Lung (tissue), 17 donors: ENCODE measurements at places on chromosomes 7 and 10.

DNA sequence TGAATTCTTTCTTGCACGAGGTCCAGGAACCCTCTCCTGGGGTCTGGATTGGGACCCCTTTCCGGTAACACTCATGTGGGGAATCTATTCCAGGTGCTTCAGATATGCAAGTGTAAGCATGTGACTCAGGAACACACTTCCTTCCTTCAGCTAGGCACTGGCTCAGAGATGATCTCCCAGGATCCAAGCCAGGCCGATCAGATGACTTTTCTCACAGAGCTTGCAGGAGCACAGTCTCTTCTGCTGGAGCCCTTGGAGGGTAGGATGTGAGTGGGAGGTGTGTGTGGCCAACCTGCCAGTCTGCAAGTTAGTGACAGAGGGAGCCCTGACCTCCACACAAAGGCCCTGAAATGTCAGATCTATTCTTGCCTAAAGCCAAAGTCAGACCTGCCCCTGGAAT lies 108.3 kb downstream of the CPXM2 start:
- no peak for DNase-seq

- DNase-seq = no peak
Observed at GRCh38 chr7:90752051-90752450, 155.9 kb downstream of the CDK14 start.

GRCh38 chr10:1070919-1071318 lies 14.7 kb downstream of the WDR37 start:
- DNase-seq = no peak

- peak; percentile 39 for DNase-seq
Observed at GRCh38 chr10:75407224-75407712, 5.7 kb upstream of the ZNF503 start.

DNA sequence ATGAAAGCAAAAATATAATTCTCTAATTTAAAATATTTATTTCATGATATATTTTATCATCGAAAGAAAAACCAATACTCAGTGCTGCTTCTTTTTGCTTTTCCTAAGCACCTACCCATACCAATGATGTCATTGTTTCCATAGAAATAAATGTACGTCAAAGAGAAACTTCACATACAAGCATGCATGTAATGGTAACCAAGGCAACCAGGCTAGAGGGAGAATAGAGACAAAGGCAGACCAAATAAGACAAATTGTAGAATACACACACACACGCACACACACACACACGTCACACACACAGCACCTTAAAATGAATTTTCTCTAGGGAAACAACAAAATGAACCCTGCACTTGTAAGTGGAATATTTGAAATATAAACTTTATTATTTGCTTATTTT lies 75.5 kb downstream of the MACC1 start:
- DNase-seq = peak; percentile 57

DNA sequence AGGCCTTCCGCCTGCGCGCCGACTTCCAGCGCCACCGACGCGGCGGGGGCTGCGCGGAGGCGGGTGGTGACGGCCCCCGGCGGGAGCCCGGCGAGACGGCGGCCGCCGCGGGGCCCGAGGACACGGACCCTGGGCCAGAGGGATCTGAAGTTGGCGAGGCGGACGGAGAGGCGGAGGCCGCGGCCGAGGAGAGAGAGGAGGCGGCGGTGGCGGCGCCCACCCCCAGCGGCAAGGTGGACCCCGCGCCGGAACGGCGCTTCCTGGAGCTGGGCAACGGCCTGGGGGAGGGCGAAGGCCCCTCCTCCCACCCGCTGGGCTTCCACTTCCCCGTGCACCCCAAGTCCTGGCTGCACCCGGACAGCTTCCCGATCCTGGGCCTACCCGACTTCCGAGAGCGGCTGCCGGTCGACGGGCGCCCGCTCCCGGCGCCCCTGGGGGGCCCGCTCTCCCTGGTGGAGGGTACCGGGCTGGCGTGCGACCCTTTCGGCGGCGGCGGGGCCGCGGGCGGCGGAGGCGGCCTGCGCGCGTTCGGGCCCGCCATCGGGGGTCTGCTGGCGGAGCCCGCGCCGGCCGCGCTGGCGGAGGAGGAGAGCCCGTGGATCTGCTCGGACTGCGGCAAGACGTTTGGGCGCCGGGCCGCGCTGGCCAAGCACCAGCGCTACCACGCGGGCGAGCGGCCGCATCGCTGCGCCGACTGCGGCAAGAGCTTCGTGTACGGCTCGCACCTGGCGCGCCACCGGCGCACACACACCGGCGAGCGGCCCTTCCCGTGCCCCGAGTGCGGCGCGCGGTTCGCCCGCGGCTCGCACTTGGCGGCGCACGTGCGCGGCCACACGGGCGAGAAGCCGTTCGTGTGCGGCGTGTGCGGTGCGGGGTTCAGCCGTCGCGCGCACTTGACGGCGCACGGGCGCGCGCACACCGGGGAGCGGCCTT lies 16.2 kb downstream of the ZNF316 start:
- no peak for DNase-seq

DNA sequence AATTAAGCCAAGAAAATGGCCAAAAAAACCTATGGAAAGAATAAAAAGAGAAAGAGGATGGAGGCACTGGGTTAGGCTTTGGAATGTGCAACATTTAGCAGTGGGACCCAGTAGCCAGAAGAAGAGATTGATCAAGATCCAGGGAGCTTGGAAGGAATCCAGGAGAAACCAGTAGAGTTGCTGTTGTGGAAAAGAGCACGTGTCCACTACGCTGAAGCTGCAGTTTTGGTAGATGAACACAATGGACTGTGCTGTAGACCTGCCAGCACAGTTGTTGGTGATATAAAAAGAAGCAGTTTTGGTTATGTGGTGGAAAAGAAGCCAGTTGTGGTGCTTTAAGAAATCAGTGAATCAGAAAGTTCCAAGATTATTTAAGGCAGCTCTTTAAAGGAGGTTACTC lies 802.2 kb upstream of the POM121L12 start:
- DNase-seq = no peak

DNA sequence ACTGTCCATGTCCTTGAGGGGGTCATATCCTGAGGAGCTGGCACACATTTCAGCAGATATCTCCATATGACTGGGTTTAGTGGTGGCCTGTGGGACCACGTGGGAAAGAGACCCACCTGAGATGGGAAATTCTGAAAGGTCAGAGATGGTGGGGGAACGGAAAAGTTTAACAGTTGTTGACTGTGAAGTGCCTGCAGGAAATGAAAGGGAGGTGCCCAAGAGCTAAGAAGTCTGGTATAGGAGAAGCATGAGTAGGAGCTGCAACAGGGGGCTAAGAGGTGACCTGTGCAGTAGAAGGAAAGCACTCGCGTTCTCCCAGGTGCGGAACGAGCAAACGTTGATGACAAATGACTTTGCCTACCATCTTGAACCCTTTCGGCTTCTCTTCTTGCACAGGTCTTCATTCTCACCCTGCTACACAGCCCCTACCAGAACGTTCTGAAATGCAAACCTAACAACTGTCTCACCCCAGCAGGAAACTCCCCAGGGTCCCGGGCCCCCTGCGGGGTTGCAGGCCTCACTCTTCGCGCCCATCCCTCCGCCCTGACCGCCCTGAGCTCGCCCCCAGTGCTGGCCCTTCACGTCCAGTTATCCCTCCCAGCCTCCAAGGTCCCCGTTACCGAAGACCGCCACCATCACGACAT lies 9.8 kb upstream of the FXYD4 start:
- no peak for DNase-seq

DNA sequence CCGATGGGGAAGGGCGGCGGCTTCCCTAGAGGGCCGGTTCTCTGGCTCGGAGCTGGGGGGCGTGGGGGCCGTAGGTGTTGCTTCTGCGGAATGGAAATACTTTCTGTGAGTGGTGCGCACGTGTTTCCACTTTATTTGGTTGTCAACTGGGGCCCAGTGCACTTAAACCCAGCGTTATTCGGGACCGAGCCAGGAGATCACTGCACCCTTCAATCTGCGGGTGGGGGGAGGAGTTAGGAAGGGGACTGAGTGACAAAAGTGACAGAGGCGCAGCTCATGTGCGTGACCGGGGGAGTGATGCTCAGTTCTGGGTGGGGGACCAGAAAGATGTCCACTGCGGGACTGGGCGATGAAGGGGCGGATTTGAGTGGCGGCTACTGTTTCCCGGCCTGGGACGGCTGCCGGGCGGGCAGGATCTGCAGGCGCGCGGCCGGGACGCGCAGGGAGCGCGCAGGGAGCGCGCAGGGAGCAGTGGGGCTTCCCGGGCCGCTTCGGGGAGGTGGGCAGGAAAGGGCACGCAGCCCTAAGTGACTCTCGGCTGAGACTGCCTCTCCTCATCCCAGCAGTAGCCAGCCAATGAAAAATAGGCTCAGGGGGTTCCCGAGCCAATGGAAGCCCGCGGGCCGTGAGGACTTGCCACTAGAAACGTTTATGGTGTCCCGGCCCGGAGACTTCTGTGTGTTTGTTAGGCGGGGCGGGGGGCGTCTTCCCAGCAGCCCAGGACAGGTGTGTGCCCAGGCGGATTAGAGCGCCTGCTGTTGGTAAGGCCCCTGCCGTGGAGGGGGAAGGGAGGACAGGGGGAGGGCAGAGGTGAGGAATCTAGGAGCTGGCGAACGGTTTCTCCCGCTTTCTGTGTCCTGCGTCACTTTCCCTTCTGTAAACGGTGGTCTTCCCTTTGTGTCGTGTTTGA lies 54.3 kb upstream of the KDM7A start:
- DNase-seq = peak; percentile 58

DNA sequence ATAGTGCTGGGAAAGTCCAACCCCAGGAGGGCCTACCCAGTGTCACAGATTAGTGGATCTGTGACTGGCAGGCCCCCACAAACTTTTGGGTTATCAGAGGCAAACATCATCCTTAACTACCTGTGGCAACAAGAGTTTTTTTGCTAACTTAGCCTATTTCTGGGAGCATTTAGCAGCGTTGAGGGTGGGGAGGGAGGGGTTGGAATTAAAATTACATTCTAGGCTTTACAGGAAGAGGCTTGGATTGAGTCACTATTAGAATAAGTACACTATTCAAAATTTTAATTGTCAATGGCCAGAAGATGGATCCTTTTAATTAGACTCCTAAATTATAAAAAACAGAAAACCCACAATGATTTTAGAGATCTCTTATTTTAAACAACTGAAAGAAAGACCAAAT lies 267.9 kb upstream of the NPSR1 start:
- no peak for DNase-seq

DNA sequence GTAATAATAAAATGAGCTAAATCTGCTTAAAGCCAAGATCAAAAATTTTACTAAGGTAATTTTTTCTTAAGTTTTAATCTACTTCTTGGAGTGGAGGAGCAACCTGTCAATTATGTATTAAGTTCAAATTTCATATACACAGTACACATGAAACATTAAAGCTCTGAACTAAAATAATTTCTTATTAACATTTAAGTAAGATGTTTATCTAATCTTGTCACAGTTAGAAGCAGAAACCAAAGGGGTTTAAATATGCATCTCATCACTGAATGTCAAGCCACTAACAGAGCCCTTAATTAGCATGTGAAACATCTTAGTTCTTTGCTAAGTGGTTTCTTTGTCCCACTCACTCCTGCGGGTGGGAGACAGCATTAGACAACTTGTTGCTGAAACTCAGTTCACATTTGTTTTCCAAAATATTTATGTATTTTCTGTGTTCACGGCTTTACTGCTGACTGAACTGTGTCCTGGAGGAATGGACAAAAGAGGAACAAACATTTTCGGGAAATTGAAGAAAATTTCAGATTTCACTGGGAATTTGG lies 130.9 kb upstream of the MBL2 start:
- DNase-seq = no peak

DNA sequence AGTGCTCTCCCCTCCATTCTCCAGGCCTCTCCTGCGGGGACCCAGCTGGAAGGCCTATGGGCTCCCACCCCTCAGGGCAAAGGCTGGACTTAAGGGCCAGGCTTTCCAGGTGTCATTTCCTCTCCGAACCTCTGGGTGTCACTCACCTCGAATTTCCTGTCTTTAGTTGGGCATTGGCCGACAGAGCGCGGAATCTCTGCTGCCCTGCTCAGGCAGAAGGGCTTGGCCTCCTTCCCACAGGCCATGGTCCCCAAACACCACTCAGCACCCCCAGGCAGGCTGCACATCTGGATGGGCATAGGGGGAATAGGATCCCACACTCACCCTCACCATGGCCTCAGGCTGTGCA lies 212.9 kb downstream of the CCSER2 start:
- DNase-seq = no peak

GRCh38 chr7:132441935-132442334 lies 134.3 kb downstream of the PLXNA4 start:
- DNase-seq = no peak

DNA sequence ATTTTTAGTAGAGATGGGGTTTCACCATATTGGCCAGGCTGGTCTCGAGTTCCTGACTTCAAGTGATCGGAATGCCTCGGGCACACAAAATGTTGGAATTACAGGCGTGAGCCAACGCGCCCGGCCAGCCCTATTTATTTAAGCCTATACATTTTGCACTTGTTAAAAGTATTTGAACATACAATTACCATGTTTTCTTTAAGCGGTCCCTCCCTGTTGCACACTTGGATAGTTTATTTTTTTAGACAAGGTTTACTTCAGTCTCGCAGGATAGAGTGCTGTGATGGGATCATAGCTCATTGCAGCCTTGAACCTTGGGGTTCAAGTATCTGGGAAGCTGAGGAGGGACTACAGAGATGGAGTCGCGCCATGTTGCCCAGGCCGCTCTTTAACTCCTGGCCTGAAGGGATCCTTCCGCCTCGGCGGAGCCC lies 35.7 kb upstream of the SRRM3 start:
- DNase-seq = no peak

GRCh38 chr7:156764016-156764669 lies 123.6 kb downstream of the RNF32 start:
- DNase-seq = peak; percentile 84

GRCh38 chr10:132506711-132507408 lies 30.7 kb upstream of the INPP5A start:
- DNase-seq = peak; percentile 40

GRCh38 chr10:103479135-103479534 lies at the start of gene CALHM3:
CALHM3 (minus strand) TSS chr10:103479240; CDS start chr10:103479032, 208 bp downstream.
- no peak for DNase-seq

DNA sequence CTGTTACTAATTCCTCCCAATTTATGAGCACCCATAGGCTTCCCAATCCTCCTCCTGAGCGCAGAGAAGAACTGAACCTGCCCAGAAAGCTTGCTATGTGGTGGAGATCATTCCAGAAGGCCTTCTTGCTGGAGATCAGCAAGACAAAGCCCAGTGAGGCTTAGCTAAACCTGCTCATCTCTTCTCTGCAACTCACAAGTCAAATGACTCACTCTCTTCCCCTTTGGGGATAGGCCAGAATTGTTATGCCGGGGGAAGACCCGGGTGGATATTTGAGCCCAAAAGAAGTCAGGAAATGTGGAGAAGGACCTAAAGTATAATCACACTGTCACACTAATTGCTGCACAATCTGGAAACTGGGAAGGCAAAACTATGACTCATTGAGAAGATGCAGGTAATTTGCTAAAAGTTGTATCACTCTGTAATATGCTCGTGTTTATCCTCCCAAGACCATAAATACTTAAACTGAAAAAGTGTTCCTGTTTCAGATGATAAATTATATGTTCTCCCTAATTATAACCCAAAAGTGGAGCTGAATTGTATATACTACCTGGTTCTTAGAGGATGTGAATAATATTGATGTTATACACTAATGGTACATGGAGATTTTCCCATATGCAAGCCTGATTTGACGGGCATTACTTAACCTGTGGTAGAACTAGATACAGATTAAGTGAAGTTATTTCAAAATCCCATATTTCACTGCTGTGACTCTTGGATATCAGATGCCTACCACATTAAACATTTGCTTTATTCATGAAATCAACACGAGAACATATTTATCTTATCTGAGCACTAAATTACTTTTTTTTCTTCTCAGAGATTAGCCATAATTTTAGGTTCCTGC lies 6.4 kb downstream of the NEBL start:
- DNase-seq = no peak

GRCh38 chr10:50526185-50526584 lies 97.6 kb downstream of the SGMS1 start:
- no peak for DNase-seq
